ENCODE measurements at places on chromosomes 13 and 19.

- no peak for DNase-seq
These were observed 4.3 kb downstream of the RUVBL2 start for GRCh38 chr19:48997972-48998371.

DNA sequence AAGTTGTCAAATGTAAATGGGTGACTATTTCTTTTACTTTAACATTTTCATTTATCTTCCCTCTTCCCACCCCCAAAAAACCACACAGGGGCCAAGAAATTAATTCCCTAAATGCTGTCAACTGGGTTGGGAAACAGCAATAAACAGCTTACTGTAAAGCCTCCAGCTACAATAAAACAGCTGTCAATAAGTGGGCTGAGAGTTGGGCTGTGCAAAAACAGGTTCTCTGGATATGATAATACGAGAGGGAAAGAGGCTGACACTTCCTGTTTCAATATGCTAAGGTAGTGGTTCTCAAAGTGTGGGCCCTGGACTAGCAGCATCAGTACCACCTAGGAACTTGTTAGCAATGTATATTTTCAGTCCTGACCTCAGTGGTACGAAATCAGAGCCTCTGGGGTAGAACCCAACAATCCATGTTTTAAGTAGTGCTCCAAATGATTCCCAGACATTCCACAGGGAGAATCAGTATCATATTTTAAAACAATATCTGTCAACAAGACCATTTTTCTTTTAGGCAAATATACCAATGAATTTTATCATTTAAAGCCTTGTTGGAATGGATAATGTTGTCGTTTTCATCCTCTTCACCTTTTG, 8.4 kb downstream of the PCDH9 start:
- DNase-seq, result no peak

DNA sequence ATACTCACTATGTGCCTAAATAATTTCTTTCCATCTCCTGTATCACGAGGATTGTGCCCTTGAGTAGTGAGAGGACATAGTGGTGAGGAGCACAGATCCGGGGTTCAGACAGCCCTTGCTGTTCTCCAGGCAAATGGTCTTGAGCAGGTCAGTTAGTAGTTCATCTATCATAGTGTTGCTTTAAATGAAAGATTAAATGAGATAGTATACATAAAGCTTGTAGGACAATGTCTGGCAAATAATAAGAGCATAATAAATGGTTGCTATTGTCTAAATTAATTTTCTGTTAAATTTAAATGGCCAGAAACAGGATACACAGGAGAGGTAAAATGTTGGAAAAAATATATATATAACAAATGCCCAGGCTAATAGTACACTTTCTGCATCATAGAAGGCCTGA, 23.4 kb downstream of the FAM124A start:
- no peak for DNase-seq

DNA sequence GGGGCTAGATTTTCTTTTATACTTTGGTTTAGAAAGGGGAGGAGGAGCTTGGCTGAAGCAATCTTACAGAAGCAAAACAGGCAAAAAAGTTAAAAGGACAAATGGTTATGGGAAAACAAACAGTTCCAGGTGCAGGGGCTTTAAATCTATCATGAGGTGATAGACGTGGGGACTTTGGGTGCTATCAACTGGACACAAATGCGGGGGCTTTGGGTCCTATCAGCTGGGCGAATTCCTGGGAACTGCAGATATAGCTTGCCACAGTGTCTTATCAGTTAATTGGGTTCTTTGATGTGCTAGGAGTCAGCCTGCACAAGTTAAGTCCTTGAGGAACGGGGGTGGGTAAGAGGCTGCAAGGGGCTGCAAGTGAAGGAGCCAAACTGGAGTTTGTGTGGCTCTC, 260.6 kb downstream of the TUBA3C start:
- DNase-seq, result no peak

DNA sequence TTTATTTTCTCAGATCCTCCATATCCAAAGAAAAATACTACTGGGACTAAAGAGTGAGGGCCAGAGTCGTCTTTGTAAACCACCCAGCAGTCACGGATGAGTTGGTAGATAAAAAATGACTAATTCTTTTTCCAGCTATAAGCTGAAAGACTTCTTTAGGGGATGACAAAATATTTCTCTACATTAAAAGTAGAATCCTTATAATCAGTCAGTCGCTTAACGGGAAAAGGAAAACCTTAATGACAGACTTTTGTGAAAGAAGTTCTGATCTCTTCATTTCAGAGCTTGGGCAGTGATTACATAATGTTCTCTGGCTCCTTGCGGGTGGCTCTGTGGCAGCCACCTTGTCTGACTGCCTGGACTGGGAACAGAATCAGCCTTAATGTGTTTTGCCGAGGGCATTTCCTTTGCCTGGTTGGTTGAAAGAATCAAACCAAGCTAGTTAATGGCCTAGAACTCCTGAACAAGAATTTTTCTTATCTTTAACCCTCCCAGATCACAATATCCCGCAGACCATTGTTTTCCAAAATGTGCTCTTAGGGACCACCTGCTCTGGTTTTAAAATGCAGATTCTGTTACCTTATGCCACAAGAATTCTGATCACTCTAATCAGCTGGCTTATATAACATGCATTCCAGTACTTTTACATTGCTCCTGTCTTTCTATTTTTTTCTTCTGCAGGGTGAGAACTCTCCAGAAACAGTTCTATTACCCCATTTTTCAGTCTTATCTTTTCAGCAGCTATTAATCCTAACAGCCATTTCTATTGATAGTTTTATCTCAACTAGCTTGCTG, 2.5 kb downstream of the ITM2B start:
- DNase-seq, result no peak

GRCh38 chr19:15161028-15161984, 39.5 kb downstream of the NOTCH3 start:
- no peak for DNase-seq

DNA sequence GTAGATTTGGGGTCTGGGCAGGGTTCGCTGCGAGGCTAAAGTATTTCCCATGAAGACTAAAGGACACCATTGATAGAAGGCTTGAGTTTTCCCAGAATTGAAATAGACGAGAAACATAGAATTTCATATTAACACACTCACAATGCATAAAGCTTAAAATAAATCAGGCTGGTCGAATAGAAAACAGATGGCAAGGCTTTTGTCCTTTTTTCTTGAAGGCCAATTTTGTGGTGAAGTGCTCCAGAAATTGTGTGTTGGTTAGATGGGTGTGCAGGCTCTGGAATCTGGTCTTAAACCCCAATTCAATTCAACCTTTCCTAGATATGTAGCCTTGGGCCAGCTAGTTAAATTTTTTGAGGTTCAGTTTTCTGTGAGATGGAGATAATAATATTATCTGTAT, 56.9 kb upstream of the LRCH1 start:
- DNase-seq, result no peak

Measured in stimulated activated CD4-positive, alpha-beta T cell treated with anti-CD3 and anti-CD28 coated beads, TNF-alpha, amount 100 ng/mL, for 4 hours (primary cell).